CMK (cell line): ENCODE measurements at places on chromosomes 3 and 15.

DNA sequence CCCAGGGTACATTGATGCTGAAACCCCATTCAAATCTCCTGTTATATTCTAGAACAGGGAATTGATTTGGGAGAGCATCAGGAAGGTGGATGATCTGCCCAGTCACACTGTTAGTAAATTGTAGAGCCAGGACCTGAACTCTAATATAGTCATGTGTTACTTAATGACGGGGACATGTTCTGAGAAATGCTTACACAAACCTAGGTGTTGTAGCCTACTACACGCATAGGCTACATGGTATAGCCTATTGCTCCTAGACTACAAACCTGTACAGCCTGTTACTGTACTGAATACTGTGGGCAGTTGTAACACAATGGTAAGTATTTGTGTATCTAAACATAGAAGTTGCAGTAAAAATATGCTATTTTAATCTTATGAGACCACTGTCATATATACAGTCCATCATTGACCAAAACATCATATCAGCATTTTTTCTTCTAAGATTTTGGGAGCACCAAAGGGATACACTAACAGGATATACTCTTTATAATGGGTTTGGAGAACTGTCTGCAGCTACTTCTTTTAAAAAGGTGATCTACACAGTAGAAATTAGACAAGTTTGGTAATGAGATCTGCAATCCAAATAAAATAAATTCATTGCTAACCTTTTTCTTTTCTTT lies 5.8 kb downstream of the B2M start:
- DNase-seq: no peak

- no peak for DNase-seq
These were observed 1123.0 kb downstream of the ROBO1 start for GRCh38 chr3:78644847-78645246.

- DNase-seq: no peak
These were observed 442.6 kb upstream of the PROK2 start for GRCh38 chr3:72227486-72228070.

DNA sequence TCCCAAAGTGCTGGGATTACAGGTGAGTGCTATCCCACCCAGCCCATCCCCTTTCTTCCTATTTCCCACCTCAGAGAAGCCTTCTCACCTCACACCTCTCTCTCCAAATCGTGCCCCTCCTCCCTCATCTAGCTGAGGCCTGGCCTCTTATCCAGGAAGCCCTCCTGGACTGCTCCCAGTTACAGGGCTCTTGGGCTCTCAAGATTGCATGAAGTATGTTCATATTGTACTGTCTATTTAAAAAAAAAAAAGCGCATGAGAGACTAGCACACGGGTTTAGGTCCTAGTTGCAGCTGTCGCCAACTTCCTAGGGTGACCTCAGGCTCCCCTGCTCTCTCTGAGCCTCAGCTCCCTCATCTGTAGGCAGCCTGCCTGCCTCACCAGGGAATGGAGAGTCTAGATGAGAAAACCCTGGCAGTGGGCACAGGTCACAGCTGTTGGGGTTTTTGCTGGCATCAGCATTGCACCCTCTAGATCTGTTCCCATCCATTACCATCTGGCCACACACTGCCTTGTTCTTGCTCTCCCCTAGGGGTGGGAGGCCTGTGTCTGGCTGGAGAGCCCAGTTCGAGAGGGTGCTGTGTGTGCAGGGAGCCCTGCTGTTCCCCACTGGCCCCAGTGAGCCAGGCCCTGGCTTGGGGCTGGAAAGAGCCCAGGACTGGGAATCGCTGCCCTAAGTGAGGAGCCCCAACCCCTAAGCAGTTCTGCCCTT lies 24.2 kb upstream of the C15orf39 start:
- DNase-seq: no peak

- DNase-seq: no peak
These were observed 31.0 kb upstream of the SLCO2A1 start for GRCh38 chr3:134060561-134061385.

GRCh38 chr3:183563536-183563874 lies 8.0 kb upstream of the KLHL6 start:
- no peak for DNase-seq

DNA sequence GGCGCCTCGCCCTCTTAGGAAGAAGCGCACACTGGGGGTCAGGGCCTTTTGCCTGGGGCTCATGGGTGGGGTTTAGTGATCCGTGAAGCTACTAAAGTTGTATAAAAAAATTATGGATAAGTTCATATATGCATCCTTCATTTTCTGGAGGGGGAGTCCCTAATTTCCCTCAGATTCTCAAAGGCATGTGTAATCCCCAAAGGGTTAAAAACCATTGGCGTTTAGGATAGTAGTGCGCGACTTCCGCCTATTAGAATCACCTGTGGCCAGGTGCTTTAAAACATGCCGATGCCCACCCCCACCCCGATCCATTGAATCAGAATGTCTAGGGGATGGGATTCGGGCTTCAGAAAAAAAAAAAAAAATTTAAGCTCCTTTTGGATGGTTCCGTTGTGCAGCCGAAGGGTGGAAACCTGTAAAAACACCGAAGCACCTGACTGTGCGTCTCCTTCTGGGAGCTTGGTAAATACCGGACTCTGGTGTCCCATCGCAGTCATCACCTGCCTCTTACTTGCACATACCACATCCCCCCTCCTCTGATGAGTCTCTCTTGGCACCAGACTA lies 570 bp downstream of the APH1B start:
- DNase-seq: no peak

DNA sequence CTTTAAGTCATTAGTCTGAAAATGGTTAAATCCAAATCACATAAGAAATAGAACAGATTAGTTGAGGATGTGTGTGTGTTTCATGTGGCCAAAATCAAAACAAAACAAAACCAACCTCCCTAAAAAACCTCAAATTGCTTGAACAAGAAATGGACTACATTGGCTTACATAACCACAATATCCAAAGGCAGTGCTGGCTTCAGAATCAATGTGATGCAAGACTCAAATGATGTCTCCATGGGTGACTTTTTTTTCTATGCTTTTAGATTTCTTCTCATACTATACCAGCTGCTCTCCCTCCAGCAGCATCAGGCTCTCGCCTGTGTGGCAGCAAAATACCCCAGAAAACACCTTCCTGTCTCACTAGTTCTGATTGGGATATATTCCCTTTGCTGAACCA lies 36.0 kb upstream of the CMTM8 start:
- DNase-seq: no peak

DNA sequence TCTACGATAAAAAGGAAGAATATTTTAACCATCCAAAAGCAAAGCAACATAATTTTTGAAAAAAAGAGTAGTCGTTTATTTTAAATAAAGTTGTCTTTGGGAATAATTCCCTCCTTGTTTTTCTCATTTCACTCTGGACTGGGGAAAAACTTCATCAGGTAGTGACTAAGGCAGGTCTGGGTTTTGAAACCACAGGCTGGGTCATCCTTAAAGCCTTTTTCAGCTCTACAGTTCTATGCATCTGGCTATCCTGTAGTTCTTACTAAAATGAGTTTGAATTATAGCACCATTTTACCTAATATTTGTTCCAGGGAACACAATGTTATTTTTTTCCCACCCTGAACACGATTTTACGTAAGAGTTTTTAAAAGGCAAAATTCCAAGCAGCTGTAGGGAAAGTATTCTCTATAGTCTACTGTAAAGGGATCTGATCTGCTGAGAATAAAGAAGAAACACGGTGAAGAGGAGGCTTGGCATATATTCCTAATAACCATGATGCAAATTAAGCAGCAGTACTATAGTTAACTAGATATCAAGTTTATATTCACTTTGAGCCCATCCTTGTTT lies 107.7 kb downstream of the OSBPL10 start:
- no peak for DNase-seq

GRCh38 chr15:66566963-66567531 lies 1.2 kb upstream of the LCTL start:
- DNase-seq: peak; percentile 40

DNA sequence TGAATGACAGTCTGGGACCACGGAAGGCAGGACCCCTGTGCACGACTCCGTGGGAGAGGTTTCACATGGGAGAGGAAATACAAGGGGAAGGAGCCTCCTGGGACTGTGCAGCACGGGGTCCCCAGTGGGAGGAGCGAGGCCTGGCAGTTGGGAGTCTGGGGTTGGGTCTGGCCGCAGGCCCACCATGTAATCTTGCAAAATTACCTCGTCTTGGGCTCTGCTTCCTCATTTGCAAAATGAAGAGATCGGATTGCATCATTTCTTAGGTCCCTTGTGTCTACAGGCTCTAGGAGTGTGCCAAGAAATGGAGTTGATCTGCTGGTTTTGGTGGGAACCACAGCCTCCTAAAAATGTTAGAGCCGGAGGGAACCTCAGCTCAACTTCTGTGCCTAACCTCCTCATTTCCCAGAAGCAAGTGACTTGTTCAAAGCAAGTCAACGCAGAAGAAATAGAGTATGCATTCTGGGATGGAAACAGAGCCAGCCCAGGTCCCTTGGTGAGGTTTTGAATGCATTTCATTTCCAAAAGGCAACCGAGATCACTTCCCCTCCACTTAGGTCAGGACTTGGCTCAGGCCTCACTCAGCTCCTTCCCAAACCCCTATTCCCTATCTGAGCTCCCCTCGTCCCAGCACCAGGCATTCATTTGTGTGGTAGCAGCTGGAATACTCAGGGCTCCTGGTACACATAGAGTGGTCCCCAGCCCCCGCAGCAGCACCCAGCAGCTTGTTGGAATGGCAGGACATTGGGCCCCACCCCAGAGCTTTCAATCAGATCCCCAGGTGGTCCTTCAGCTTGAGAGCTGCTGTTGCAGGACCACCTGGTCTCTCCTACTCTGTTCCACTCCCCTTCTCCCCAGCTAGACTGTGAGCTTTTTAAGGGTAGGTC lies 267.7 kb downstream of the XXYLT1 start:
- DNase-seq: no peak

DNA sequence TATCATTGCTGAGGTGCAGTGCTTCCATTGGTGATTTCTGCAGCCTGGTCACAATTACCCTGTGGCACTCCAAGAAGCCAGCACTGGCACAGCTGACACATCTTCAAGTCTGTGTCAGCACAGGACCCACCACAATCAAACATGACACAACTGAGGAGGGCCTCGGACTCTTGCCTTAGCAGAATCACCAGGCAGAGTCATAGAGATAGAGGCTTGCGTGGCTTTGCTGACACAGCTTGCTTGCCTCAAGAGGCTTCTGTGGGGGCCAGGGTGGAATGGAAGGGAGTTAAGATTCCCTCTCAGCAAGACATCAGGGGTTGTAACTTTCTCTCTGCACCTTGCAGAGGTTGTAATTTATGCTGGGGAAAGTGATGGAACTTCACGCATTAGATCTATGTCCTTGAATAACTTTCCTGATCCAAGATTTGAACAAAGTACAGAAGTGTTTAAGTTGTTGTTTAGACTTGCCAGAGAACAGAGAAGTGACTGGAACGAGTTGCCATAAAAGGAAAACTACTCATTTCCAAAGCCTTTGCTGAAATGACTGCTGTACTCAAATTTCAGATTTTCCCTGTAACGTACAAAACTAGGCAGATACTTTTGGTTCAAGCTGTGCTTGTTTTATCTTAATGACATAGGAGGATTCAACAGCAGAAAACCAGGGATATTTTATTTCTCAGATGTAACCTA lies 170.7 kb downstream of the DIPK2A start:
- no peak for DNase-seq

DNA sequence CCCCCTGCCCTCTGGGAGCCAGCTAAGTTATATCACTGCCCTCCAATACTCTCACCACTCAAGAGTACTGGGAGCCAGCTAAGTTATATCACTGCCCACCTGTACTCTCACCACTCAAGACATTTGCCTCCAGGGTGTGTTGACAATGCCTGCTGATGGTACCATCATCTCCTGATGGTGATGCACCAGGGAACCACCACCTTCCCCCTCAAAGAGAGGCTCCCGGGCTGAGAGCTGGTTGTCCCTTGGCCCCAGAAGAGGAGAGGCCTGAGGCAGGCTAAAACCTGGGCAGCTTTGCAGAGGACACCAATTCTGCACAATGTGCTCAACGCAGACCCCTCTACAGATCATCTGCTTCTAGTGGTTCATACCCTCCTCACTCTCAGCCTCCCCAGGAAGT lies 7.5 kb upstream of the HAPLN3 start:
- DNase-seq: no peak

- no peak for DNase-seq
These were observed 92.8 kb downstream of the SV2B start for GRCh38 chr15:91192690-91193377.

DNA sequence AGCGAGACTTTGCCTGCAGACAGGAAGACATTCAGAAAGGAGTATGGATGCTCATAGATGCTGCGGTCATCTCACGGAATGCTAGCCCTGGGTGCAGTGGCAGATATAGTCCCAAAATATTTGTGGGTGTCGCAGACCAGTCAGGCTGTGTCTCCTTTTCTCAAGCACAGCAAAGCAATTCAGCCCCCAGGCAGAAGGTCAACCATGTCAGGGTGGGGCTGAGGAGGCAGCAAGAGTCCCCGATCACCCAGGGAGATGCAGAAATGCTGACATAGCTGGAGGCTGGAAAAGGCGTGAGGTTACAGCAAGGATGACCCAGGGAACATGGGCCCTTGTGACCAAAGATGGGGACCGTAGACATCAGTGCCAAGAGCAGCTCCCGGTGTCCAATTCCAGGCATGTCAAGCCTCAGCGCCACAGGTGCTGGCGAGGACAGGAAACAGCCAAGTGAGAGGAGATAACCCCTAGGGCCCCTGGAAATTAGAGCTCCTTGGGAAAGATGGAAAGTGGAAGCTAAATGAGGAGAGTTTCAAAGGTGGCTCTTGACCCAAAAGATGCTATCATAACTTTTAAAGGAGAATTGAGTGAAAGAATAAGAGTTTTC lies 81.2 kb upstream of the ABHD17C start:
- no peak for DNase-seq

GRCh38 chr15:28118531-28118930 lies 19.4 kb upstream of the OCA2 start:
- no peak for DNase-seq

DNA sequence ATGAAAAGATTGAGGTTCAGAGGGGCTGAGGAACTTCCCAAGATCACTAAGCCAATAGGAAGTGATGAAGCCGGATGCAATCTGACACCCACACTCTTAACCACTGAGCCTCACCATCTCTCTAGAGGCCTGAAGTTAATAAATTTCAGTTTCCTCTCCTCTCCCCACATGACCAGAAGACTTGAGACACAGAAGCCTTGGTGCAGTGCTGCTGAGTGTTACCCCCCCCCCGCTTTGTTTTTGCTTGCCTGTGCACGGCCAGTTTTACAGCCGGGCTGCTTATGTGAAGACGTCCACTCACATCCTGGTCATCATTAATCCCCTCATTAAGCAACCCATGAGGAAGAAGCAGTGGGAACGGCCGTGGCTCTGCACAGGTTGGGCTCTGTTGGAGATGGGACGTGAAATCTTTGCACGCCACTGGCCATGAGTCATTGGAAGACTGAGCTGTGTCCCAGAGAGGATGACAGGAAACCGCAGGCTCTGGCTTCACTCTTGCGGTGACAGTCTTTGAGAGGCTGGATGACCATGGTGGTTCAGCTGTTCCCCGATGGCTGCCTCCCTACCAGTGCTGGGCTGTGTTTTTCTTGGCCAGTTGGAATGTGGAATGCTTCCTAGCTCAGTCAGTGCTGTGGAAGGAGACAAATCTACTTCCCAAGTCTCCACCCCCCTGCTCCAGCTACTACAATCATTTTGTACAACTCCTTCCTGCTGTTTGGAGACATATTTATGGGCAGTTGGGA lies 232.6 kb upstream of the LRTM1 start:
- no peak for DNase-seq

- no peak for DNase-seq
These were observed 13.3 kb downstream of the ABHD2 start for GRCh38 chr15:89101302-89102193.
